ENCODE measurements at places on chromosomes 3 and 15.

GRCh38 chr3:51930439-51930838 lies 11.3 kb downstream of the RRP9 start:
- DNase-seq = no peak

GRCh38 chr3:122940628-122941086 lies 86.9 kb downstream of the SEMA5B start:
- DNase-seq = no peak

DNA sequence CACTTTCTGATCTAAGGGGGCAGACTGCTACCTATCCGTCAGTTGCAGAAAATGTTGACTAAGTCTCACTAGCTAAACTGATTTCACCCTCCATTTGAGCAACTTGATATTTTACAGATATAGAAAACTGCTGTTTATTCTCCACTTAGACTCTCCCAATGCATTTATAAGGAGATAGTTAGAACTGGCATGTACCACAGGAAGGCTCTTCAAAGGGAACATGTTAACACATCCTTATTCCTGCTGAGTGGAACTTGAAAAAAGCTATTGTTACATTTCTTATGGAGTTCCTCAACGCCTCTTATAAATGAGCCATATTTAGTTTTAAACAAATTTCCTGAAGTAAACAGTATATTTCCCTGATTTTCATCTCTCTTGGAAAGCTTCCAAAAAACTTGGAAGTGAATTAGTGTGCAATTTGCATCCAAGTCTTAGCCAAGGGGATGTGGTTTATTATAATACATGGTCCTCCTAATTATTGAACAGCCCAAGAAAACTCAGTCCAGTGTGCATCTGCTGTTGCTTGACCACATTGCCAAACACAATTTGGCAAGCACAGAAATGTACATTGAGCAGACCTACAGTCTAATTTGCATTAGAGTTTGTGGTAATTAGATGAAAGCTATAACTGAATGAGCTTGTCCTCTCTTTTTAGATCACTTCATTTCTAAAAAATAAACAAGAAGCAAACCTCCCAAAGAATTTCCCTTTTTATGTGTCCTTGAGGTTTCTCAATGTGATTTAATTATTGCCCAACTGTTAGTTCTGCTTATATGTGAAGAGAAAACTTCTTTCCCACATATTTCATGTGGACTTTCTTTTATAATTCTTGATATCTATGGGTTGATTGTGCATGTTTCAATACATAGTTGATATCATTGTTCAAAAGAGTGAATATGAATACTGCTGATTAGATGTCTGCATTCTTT lies 72.6 kb upstream of the DPH6 start:
- DNase-seq = no peak

DNA sequence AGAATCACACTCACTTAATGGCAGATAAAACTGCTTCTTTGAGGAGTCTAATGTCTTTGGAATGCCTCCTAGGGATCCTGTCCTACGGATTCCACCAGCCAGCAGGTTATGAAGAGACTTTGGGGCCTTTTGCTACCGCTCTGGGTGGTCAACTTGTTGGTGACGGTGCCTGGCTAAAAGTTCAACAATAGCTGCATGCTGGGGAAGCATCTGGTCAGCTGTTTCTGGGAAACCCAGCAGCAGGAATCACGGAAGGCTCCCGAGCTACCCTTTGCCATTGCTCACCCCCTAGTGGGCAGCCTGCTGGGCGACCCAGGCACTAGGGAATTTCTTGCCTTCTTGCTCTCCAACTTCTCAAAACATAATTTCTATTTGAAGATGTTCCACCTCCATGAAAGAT lies 263.3 kb downstream of the NEK10 start:
- DNase-seq = no peak

DNA sequence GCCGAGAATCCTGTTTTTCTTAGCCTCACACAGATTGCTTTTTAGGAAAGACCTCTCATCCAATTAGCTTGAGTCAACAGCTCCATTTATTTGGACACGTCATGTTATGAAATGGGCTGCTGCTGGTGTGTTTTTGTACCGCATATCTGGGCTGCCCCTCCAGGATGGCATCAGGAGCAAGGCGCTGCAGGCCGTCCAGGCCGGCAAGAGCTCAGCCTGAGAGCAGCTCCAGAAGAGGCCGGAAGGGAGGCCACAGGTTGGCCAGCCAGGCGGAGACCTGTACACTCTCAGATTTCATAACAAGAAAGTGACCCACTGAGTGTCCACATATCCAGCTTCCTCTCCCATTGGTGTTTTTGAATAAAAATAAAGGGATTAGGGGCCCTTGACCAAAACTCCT lies 28.3 kb downstream of the FOXL2NB start:
- no peak for DNase-seq

- DNase-seq = no peak
Observed at GRCh38 chr3:177521305-177521704, 324.0 kb upstream of the TBL1XR1 start.

DNA sequence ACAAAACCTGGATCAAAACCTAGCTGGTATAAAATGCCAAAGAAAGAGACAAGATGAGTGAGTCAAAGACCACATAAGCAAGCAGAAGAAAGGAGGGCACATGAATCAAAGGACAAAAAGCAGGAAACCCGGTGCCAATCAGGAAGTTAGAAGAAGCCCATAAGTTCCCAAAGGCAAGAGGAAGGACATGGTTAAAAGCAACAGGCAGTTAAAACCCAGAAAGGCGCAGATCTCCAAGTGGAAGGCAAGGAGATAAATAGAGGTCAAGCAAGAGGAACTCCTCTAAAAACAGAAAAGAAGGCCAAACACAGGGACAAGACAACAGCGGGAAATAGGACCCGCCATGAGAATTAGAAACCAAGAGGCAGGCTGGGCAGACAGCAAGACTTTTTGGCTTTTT lies 4.4 kb downstream of the TMOD2 start:
- no peak for DNase-seq

DNA sequence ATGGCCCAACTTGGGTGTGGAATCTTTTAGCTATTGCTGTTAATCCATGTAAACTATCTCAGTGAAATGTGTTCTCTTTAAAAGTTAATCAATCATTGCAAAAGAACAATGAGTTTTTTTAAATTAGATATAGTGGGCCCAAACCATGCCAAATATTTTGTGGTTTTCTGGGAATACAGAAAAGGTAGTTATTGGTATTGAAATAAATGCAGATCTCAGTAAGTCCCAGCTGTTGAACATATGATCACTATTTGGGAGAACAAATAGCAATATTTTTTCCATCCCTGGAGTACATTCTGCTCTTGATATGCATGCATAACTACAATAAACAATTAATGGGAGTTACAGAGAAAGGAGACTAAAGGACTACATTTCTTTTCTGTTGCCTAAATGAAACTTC lies 36.0 kb upstream of the LEKR1 start:
- no peak for DNase-seq

- peak; percentile 88 for DNase-seq
Observed at GRCh38 chr3:101069901-101070798, 76.9 kb upstream of the ABI3BP start.

DNA sequence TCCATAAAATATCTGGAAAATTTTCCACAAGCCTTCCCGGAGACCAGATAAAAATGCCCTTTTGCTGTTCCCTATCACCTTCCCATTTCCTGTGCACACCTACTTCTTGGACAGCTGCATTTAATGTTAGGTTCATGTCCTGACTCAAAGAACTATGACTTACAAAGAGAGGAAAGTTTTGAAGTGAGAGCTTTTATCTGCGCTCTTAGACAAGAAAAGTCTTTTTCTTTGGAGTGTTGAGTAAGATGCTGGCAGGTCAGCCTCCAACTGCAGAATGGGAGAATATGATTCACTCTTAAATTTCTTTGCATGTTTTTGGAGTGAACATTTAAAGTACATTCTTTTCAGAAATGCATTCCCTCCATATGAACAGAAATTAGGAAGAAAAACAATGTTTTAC lies 147.3 kb upstream of the DPH6 start:
- no peak for DNase-seq

GRCh38 chr15:100206643-100207042 lies 135.1 kb downstream of the ADAMTS17 start:
- no peak for DNase-seq

- no peak for DNase-seq
Observed at GRCh38 chr3:58074116-58074715, 66.0 kb downstream of the FLNB start.

DNA sequence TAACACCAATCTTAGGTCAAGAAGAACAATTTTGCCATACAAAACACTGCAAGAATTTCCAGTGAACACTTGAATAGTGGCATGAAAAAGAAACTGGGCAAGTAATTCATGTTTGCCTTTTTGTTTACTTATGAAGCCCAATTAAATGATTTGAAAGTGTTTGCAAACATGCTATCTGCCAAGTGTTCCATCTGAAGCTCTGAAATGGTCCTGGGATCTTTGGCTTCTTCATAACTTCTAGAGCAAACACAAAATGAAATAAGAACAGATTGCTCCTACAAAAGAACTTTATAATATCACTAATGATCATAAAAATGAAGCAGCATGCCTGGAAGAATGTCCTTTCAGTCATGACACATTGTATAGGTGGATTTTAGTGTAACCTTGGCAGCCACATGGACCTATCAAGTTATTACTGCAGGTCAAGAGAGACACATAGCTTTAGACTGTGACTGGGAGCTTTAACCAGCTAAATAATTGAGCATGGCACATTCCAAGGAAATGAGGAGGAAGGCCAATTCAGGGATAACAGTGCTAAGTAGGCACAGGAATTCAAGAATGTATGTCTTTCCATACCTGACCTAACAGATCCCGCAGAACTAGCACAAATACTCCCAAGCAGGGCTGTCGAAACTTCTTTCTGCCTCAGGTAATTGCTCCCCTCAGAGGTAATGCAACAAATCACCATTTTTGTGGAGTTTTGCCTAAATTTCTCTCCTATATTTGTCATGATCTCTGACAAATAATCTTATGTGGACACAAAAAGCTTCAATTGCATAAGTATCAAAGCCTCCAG lies 144.6 kb downstream of the DUT start:
- no peak for DNase-seq

- no peak for DNase-seq
Observed at GRCh38 chr3:14358426-14359211, 43.8 kb upstream of the SLC6A6 start.

GRCh38 chr3:185527364-185527763 lies 25.0 kb downstream of the LIPH start:
- no peak for DNase-seq

GRCh38 chr15:98724048-98724447 lies 75.7 kb downstream of the IGF1R start:
- no peak for DNase-seq

GRCh38 chr3:131503320-131503635 lies 507 bp upstream of the MRPL3 start:
- no peak for DNase-seq

GRCh38 chr3:127224118-127224517 lies 31.2 kb downstream of the PRR23E start:
- no peak for DNase-seq

GRCh38 chr15:31013863-31014607 lies 22.6 kb upstream of the MTMR10 start:
- no peak for DNase-seq

Data from Peyer's patch (tissue), 4 donors.